ENCODE measurements at places on chromosomes 2 and 18. TPM values are rescaled to one million over a fixed set of nuclear protein-coding genes. Genes with fewer than 3 reads are reported as not detected.

The HADHB gene
- 205 TPM for polyA plus RNA-seq

GRCh38 chr2:109284826-109285225, 155.8 kb downstream of the SH3RF3 start:
- DNase-seq: no peak

DNA sequence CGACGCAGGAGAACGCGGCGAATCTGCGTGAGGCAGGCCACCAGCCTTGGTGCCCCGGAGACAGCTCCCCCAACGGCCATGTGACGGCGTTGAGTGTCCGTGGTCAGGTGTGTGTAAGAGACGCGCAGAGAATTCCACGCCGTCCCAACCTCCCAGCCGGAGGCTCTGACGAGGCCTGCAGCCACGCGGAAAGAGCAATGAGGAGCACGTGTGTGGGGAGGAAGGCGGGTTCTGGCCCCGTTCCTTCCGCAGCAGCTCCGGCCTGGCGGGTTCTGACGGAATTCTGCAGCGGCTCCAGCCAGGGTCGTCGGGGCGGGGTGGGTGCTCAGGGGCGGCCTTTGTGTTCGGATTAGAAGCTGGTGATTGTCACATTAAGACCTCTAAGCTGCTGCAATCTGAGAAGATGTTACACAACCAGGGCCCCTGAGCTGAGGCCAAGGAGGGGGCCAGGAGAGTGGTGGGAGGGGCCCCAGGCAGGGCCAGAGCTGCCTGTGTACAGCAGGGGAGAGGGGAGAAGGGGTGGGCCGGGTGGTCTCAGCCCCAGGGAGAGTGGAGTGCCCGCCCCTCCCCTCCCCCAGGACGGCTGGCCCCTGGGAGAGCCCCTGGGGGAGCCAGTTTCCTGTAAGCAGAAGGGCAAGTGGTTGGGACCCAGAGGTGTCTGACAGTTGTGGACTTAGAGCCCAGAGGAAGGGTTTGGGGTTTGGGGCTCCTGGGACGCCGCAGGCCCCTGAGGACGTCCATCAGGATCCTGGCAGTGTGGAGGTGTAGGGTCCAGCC, 5.1 kb upstream of the GAL3ST2 start:
- DNase-seq: no peak

The ANO7 gene
- polyA plus RNA-seq: 1.1 TPM

DNA sequence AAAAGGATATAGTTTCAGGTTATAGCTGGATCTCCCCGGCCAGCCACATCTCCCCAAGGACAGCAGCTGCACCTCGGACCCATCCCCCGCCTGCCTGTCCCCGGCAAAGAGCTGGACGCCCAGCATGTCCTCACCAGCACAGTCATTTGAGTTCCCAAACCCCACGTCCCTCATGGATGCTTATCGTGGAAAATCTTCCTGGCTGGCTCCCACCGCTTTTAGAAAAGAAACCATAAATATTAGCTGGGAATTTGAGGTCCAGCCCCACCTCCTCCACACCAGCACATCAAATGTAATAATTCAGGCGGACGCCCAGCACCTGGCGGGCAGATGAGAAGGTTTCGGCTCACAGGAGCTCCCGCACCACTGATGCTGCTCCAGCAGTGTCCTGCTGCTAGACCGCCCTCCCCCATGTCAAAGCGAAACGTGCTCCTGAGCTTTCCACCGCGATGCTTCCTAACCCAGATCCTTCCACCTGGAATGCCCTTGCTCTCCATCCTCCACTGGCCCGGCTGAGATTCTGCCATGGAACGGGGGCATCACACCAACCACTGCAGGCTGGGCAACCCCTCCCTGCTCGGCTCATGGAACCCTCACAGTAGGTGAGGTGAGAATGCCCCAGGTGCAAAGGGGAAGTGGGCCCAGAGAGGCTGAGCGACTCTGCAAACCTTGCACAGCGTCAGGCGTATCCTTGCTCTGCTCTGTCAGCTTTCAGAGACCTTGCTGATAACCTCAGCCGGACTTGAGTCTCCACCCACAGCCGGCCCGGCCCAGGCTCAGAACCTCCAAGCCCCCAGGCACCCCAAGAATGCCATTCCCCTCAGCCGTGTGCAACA, 71.5 kb upstream of the GPC1 start:
- DNase-seq: no peak

The DES gene
- 6.8 TPM for polyA plus RNA-seq

DNA sequence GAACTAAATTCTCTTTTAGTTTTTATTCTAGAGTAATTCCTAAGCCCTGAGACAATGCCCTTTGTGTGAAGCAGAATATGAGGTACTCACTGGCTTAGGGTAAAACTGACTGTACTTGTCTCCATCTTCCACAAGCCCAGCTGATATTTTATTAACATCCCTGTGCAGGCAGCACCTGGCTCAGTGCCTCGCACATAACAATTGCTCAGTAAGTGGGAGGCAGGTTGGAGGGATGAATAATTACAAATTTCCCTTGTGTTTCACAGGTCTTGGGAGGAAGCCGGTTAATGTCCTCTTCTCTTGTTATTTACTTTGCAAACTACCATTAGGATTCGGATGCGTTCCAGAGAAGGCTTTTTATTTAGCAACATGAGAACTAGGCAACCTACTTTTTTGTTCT, 249.8 kb upstream of the FSHR start:
- no peak for DNase-seq

The TMEM37 gene
- polyA plus RNA-seq: 46.3 TPM

The CYP26B1 gene
- 14.8 TPM for polyA plus RNA-seq

The KCNJ3 gene
- 8.2 TPM for polyA plus RNA-seq

The B4GALT6 gene
- polyA plus RNA-seq: 14.9 TPM

DNA sequence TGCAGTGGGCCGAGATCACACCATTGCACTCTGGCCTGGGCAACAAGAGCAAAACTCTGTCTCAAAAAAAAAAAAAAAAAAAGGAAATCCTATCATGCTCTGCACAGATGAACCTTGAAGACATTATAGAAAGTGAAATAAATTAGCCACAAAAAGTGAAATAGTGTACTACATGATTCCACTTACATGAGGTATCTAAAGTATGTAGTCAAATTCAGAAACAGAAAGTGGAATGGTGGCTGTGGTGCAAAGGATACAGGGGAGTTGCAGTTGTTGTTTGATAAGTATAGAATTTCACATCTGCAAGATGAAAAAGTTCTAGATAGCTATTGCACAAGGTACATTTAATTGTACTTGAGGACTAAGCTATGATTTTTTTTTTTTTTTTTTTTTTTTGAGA, 5.2 kb downstream of the ZRANB3 start:
- no peak for DNase-seq

GRCh38 chr18:44914028-44914427, 233.3 kb downstream of the SETBP1 start:
- no peak for DNase-seq

The EMILIN2 gene
- 19.4 TPM for polyA plus RNA-seq

DNA sequence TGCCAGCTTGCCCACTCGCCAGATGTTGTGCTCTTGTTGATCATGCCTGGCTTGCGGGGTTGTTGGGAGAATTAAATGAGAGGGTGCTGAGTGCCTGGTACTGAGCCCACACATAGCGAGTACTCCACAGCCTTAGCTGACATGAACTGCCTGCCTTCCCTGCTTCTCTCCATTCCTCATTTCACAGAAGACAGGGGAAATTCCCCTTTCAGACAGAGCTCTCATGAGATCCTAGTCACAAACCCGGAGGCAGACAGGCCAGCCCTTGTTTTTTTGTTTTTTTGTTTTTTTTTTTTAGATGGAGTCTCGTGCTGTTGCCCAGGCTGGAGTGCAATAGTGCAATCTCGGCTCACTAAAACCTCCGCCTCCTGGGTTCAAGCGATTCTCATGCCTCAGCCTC, 17.1 kb upstream of the DNMT3A start:
- no peak for DNase-seq

GRCh38 chr2:110105608-110106467, 9.8 kb downstream of the MALL start:
- DNase-seq: no peak

DNA sequence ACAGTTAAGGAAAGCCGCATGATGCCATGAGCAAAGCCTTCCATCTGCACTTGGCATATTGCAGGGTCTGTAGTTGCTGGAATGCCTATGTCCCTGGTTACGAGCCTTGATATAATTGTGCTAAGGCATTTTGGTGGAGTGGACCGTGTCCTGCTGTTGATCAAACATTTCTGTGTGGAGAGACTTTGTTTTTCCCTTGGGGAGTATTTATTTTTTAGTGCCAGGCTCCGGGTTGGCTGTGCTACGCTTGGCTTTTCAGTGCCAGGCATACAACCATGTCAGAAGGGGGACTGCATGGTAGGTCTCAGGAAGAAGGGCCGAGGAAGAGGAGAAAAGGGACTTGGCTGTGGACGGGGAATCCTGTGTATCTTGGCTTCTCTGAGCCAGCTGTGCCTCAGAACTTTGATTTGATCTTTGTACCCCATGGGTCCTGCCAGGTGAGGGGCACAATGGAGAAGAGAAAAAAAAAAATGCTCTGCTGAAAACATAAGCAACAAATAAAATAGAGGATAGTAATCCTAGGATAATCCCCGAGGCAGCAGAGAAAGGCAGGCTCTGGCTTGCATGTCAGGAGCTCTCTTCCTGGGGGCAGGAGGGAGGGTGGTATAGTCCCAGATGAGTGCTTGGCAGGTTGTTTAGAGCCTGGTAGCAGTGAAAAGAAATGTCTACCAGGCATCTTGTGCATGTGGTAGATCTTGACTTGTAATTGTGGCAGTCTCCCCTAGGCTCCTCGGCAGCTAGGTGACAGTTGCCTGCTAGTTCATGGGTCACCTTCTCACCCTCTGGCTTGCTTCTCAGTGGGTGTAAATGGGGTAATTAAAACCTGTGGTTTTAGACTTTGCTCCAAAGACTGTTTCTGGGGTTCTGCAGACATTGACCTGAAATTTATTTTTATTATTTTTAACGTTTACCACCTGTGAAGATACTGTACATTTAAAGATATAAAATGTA, 233.0 kb downstream of the NEDD4L start:
- DNase-seq: no peak

The DYNC2LI1 gene
- 96.3 TPM for polyA plus RNA-seq

GRCh38 chr2:23632831-23633395, 247.9 kb downstream of the KLHL29 start:
- no peak for DNase-seq

The NCKAP1 gene
- 148 TPM for polyA plus RNA-seq

DNA sequence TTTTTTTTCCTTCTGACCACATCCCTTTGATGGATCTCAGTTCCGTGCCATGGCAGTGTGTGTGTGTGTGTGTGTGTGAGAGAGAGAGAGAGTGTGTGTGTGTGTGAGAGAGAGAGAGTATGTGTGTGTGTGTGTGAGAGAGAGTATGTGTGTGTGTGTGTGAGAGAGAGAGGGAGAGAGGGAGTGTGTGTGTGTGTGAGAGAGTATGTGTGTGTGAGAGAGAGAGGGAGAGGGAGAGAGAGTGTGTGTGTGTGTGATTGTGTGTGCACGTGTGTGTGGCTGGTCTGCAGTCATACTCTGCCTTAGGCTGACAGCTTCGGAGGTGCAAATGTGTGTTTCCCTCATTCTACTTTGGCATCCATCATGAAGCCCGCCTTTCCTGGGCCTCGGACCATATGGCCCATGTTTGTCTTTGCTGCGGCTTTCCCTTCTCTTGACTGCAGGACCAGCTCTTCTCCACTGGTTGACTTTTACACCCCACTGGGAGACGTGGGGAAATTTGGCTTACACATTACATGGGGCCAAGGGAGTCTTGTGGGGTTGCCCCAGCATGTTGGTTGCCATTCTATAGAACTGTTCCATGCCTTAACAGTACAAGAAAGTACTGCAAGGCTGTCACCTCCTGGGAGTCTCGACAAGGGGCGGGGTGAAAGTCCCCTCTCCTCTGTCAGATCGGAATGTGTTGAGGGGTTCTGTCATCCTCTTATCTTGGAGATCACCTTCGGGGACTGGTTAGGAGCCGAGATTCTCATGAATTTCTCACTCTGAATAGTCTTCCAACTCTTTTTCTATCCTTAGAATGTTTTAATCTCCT, 21.6 kb downstream of the TSN start:
- DNase-seq: no peak

GRCh38 chr2:122736279-122736678, 980.8 kb downstream of the TSN start:
- DNase-seq: no peak

DNA sequence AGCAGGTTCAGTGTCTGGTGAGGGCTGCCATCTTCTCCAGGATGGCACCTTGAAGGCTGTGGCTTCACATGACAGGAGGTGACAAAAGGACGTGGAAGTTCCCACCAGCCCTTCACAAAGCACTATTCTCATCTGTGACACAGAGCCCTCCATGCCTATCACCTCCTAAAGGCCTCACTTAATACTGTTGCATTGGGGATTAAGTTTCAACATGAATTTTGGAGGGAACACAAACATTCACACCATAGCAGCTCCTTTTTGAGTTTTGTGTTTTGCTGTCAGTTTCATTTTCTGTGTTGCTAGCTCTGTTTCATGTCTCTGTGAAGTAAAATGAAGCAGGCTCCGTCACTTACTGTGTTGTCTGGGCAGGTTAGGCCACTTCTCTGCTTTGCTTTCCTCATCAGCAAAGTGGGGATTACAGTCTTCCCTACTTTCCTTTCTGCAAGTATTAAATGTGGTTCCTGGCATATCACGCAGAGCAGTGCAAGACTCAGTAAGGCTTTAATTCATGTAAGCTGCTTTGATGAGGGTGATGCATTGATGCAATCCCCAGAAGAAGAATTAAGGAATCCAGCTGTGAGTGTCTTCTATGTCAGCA, 31.6 kb downstream of the LIMS1 start:
- no peak for DNase-seq

The EVX2 gene
- 0.04 TPM for polyA plus RNA-seq

DNA sequence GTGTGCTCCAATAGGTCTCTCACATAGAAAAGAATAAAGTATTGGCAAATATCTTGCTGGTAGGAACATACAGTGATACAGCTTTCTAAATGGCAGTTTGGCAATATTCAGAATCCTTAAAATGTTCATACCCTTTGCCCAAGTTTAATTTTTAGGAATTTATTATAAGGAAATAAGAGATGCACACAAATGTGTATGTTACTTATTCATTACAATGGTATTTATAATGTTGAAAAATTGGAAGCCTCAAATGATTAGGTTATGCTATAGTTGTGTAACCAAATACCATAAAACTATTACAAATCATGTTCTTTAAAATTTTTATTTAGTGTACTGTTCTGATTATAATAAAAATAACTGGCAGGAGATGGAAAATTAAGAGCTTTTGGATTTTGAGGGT, 196.8 kb downstream of the MCFD2 start:
- no peak for DNase-seq

The TUBA4B gene
- 0.97 TPM for polyA plus RNA-seq
